ENCODE measurements at places on chromosomes 12 and 14.
A peak's percentile ranks its signal among the peaks of the same experiment; 100 is the strongest.

DNA sequence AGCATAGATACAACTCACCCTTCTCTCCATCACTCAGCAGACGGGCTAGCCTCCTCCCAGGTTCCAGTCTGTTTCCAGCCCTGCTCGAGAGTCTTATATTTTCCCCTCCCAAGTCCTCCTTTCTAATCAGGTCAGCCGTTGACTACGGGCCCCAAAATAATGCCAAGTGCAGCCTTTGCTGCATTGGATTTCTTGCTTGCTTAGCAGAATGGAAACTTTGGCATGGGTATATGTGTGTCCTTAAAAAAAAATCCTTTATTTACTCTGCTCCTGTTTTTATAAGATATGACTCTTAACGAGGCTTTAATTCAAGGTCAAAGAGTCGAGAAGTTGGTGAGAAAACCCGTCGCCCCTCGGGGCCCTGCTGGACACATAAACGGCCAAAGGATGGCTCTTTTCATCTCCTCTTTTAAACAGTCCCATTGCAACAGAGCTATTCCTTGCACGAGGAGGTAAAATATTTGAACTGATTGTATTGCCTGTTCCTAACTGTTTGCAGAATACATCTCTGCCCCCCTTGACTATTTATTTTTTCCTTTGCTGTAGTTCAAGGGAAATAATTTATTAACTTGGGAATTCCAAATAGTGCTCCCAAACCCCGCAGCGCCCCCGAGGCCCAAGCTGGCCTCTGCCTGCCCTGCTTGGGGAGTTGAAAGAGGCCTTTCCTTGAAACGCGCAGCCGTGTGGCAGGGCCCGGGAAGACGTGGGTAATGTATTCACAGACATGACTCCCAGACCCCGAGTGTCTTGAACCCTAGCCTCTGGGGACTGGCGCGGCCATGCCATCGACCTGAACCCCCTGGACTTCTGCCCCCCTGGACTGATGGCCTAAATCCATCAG lies 156.5 kb upstream of the MYL2 start:
- no peak for DNase-seq

- DNase-seq: no peak
Measured at GRCh38 chr12:128856035-128856790, 2.9 kb downstream of the GLT1D1 start.

DNA sequence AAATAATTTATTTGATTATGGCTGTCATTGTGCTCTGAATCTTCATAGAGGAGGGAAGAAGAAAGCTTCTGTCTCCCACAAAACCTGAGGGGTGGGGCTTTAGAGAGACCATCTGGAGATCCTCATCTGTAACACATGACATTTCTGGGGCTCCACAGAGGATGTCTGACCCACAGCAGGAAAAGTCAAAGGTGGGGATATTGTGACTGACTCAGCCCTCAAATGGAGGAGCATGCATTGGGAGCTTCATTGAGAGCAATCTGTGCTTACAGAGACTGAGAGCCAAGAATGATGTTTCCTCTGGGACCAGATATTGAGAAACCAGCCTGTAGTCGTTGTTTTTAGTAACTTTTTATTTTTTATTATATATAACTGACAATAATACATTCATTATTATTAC lies 158.7 kb downstream of the SYT1 start:
- no peak for DNase-seq

DNA sequence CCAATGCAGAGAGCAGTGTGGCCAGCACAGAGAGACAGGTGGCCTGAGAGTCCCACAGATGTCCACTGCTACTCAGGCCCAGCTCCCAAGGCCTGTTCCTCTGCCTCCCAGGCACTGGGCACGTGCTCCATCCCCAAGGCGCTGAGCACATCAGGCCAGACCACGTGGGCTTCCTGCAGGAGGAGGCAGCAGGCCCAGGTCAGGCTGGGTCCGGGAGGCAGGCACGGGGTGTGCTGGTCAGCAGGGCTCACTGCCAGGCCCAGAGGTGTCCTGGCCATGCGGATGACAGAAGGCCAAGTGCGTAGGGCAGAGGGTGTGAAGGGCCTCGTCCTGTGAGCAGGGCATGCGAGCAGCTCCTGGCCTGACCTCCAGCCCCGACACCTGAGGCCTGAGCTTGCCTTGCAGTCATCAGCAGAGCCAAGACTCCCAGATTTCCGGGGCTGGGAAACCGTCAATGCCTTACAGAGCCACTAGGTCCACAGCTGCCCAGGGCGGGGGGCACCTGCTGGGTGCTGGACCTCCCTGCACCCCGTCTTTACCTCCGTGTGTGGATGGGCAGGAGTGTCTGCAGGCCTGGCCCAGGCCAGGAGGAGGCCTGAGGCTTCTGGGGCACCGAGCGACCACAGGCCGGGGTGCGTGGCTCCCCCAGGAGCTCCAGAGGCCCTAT lies 14.9 kb downstream of the TRMT61A start:
- DNase-seq: no peak

DNA sequence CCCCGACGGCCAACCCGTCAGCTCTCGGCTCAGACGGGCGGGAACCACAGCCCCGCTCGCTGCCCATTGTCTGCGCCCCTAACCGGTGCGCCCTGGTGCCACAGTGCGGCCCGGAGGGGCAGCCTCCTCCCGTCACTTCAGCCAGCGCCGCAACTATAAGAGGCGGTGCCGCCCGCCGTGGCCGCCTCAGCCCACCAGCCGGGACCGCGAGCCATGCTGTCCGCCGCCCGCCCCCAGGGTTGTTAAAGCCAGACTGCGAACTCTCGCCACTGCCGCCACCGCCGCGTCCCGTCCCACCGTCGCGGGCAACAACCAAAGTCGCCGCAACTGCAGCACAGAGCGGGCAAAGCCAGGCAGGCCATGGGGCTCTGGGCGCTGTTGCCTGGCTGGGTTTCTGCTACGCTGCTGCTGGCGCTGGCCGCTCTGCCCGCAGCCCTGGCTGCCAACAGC lies at the start of gene WNT1:
TSS of gene WNT1 (plus strand) at position 32 of the 450 bp plus-strand sequence. CDS start at position 361, 329 bp downstream.
- no peak for DNase-seq

DNA sequence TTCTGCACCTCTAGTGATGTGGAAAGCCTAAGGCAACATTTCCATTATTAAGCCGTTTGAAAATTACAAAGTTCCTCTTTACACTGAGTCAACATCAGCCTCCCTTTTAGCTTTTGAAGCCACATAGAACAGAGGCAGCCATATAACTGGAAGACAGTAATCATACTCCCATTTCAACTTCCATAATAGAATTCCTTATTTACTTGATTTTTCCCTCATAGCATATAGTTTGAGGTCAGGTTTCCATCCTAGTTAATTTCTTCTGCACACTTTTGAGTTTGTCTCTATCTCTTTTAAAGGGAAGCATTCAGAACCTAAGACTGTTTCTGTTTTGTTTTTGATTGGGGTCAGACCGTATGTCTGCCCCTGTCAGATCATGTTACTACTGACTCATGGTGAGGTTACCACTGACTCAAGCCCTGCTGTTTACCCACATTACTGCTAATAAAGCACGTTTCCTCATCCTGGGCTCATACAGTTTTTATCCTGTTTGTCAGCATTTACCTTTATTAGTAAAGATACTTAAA lies 161.0 kb downstream of the SLC38A4 start:
- DNase-seq: peak; percentile 5

- no peak for DNase-seq
Measured at GRCh38 chr14:39621678-39622077, 189.4 kb upstream of the FBXO33 start.

GRCh38 chr12:124433147-124433874 lies 134.1 kb downstream of the NCOR2 start:
- no peak for DNase-seq

DNA sequence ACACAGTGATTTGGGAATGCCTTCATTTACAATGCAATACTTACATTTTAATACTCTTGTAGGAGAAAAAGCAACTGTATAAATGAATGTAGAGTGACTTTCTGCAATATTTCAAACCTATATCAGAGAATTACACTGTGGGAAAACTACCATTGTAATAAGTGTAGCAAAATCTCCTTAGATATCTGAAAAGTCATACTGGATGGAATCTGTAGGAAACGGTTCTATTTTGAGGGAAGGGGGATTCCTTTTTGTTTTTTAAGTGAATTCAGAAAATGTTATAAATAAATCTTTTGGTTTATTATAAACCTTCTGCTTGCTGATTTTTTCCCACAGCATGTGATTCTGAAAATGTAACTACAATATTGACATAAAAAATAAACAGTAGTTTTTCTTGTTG lies 23.0 kb downstream of the ZNF891 start:
- no peak for DNase-seq

DNA sequence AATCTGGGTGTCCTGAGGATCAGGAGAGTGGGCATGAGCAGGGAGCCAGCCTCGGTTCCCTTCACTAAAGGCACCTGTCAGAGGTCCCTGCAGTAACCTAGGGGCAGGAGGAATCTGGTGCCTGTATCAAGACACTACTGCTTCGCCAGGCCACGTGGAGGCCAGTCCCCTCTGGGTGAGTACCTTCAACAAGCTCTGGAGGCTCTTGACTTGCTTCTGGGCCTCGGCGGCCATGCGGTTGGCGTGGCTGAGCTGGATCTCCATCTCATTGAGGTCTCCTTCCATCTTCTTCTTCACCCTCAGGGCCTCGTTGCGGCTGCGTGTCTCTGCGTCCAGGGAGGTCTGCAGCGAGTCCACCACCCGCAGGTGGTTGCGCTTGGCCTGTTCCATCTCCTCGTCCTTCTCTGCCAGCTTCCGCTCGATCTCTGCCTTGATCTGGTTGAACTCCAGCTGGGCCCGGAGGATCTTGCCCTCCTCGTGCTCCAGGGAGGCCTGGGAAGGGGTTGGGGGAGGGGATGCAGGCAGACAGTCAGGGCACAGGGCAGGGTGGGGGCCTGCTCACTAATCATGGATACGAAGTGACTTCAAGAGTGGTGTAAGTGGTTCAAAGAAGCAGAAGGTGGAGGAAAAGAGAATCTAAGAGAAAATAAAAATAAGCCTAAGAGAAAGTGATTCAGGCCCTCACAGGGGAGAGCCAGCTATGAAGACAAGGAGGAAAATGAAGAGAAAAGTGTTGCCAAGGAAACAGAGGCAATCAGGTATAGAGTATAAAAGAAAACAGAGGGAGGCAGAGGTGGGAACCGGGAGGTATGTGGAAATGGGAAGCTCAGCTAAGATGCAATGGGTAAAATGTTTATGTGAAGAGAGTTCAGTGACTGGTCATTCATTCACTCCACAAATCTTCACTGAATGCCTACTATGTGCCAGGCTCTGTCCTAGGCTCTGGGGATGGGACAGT lies 8.0 kb upstream of the MYH6 start:
- DNase-seq: no peak

DNA sequence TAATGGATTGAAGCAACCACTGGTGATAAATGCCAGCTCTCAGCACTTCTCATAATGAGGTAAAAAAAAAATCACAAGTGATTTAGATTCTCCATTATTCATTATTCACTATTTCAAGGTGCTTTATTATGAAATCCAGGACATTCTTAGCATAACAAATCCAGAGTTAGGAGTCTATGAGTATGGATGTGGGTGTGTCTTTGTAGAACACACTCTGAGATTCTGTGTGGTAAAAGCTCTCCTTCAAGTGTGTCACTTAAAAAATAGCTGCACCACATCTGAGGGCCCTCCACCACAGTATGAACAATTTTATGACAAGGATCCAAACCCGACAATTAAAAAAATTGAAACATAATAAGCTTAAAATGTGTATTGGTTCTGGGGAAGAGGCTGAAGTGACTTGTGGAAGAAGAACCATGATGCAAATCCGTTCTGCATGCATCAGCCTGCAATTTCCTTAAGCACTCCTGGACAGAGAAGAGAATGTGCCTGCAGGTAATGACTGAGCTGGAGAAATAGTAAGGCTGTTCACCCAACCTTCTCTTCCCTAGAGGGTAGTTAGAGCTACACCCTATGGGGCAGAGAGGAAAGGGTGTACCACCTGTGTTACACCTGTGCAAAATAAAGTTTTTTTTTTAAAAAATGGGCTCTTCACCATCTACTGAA lies 488.5 kb upstream of the MGAT4C start:
- no peak for DNase-seq

GRCh38 chr14:61320806-61321384 lies 484 bp upstream of the PRKCH start:
- no peak for DNase-seq

DNA sequence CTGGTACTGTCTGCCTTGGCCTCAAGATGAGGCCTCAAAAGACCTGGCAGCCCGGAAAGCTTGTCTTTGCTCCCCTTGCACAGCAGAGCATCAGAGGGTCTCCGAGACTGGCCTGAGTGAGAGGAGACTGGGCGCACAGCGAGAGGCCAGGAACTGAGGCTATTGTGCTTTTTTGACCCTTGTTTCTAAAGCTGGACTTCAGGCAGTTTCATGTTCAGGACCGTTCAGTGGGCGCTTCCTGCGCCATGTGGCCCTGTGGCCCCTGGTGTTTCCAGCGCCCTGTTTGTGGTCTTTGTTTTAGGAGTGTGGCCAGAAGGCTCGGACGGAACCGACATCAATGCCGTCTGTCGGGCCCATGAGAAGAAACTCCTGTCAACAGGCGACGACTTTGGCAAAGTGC lies 126.3 kb upstream of the EVL start:
- no peak for DNase-seq

DNA sequence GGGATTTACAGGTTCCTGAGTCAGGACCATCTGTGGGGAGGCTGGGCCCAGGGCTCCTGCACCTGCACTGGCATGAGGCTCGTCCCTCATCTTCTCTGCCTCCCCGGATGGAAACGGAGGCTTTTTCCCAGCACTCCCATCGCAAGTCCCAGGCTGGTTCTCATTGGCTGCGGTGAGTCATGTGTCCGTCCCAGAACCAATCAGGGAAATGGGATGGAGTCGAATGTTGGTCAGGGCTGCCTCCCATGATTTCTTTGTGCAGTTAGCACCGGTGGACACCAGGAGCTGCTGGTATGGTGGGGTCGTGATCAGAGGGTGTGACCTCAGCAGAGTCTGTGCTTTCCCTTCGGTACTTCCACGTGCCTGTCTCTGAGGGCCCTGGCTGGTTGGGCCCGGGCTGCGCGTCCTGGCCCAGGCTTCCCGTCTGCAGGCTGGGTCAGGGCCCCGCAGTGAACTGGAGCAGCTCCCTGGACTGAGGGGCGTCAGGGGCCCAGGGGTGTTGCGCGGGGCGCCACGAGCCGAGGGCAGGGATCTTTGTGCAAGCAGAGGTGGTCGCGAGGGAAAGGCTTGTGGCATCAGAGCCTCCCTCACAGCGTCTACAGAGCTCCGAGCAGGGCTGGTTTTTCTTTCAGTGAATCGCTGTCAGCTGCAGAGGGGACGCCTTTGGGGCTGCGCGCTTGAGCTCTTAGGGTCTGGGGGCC lies 168.1 kb downstream of the ADGRD1 start:
- DNase-seq: no peak

- DNase-seq: peak; percentile 4
Measured at GRCh38 chr12:111596985-111597830, 1.9 kb downstream of the ATXN2 start.

GRCh38 chr12:121352682-121353018 lies 439 bp upstream of the ANAPC5 start:
- DNase-seq: peak; percentile 89

- DNase-seq: no peak
Measured at GRCh38 chr12:74415633-74416032, 122.0 kb upstream of the ATXN7L3B start.

- no peak for DNase-seq
Measured at GRCh38 chr12:108939594-108939993, 59.7 kb downstream of the DAO start.

DNA sequence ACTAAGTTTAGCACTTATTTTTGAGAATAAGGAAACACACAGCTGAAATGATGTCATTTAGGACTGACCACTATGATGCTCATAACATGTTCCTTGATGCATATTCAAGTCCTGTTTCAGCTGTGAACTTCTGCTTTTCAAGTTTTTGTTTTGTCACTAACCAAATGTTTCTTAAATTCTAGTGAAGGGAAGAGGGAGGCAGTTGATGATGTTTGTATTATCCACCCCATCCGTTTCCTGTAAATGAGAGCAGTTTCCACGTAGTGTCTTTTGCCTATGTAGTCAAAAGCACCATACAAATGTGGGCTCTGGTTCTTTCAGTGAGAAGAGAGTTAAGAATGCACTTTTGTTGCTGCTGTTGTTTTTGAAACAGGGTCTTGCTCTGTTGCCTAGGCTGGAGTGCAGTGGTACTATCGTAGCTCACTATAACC lies 491.8 kb downstream of the PCNX1 start:
- no peak for DNase-seq

All from NCI-H2029 treated with DMSO at 0.1 percent for 48 hours (cell line).